ENCODE measurements at places on chromosomes 5 and 9.

- no peak for DNase-seq
These were observed 321.2 kb downstream of the CDH12 start for GRCh38 chr5:22531986-22532385.

GRCh38 chr5:65066387-65067146 lies 297.8 kb downstream of the CWC27 start:
- DNase-seq = no peak

DNA sequence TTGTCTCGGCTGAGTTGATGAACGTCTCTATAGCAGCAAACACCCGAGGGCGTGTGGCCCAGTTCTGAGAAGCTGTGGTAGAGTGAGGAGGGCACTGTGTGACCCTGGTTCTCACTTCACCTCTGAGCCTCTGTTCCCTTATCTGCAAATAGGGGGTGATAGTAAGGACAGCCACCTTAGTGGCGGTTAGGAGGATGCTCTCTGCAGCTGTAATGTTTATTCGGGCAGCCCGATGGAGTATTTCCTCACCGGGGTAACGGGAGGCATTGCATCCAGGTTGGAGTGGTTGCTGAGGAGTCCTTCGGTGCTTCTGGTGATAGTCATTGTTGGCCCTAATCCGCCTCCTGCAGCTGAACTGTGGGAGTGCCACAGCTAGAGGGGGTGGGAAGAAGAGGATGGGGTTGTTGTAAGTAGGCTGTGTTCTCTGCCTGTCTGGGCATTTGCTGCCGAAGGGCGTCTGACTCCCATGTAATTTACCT lies 13.9 kb downstream of the PRRC2B start:
- DNase-seq = no peak

DNA sequence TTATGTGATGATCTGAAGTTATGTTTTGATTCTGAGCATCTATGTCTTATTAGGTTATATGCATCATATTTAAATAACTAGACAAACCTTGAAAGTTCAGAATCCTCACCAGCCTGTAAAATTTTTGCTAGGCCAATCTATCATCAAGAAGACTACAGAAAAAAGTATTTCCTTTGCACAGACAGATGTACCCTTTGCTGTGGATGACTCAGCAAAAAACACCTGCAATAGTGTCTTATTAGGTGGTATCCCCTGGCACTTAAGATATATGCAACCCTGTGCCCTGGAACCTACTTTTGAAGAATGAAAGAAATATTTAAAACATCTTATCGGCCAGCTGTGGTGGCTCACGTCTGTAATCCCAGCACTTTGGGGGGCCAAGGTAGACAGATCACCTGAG lies 130.6 kb downstream of the SLF1 start:
- DNase-seq = no peak

DNA sequence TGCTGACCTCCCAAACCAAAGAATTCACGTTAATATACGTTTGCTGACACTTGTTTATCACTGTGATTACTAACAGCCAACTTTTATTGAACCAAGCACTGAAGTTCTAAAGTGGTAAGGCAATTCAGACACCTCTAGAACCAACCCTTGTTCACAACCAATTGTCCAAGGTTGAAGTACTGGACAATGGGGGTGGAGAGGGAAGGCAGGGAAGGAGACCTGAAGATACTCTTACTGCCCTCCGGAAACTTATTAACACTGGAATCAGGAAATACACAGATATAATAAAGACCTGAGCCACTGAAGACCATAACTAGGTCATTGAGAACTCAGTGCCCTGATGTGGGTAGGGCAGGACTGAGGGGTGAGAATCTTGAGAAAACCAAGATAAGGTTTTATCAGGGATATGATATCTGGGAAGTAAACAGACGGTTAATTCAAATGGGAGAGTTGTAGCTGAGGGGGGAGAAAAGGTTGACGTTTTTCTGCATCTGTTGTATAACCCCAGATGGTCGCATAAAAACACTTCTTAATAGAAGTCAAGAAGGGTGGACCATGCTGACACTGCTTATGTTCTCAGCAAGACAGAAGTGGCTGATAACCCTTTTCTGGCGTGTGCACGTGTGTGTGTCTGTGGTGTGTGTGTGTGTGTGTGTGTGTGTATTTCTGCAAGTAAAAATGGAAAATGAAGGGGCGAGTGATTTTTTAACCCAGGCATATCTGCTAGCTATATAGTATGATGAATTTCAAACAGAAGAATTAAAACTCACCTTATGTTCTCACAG lies 125.9 kb downstream of the LHFPL2 start:
- no peak for DNase-seq

DNA sequence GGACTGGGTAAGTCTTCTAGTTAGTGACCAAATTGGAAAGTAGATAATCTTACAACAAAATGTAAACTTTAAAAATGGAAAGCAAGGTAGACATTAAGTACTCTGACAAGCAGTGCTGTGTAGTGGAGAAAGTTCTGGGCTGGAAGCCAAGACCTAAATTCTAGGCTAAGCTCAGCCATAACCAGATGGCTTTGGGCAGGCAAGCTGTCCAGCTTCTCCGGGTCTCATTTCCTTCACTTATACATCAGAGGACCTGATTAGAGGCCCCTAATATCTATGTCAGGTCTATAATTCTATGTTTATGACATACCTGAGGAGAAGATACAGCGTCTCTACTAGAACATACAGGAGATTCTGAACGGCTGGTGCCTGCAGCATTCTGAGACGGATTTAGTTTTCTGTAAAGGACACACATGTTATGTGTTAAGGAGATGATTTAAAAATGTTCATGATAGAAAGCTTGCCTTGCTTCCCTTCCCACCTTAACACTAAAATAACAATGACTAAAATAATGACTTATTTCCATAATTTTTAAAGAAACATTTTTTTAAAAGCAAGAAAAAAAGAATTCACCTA lies 61.2 kb downstream of the ELL2 start:
- peak; percentile 61 for DNase-seq

GRCh38 chr9:93001031-93001430 lies 53.7 kb downstream of the FGD3 start:
- no peak for DNase-seq

- no peak for DNase-seq
These were observed 70.0 kb downstream of the NLN start for GRCh38 chr5:65791712-65792673.

DNA sequence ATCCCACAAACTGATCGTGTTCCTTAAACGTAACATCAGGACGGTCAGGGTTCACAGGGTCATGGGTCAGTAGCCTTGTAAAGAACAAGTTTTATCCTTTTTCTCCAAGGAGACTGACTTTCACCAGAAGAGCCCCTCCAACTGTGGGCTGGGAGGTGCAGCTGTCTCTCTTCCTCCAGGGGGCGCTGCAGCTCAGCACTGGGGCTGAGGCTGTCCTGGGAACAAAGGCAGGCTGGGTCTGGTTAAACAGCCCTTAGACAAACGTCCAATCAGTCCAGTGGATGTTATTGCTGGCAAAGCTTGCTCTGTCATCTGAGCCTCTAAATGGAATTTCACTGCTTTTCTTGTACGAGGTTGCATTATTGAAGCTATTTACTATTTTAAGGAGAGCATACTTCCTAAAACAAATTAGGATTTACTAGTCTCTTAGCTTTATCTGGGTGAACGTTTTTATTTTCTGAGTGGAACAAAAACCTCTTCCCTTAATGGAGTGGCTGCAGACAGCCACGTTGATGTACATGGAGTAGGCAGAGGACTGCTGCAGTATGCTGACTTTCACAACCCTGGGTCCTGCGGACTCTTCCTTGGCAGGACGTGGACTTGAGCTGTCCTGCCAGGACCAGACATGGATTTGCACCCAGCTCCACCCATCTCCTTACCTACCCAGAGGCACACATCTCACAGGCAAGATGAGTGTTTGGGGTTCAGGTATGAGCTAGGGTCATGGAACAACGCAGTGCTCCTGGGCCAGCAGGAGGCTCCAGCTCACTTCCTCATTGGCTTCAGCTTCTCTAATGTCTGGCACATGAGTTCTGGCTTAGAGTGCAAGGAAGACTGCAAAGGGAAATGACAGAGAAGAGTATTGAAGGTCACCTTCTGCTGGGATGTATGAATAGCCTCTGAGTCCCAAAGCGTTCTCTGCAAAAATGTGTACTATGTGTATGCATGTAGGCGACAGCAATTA lies 7.8 kb downstream of the EXOSC2 start:
- DNase-seq = peak; percentile 77

- DNase-seq = no peak
These were observed 40.2 kb downstream of the SLC1A3 start for GRCh38 chr5:36646507-36647023.

DNA sequence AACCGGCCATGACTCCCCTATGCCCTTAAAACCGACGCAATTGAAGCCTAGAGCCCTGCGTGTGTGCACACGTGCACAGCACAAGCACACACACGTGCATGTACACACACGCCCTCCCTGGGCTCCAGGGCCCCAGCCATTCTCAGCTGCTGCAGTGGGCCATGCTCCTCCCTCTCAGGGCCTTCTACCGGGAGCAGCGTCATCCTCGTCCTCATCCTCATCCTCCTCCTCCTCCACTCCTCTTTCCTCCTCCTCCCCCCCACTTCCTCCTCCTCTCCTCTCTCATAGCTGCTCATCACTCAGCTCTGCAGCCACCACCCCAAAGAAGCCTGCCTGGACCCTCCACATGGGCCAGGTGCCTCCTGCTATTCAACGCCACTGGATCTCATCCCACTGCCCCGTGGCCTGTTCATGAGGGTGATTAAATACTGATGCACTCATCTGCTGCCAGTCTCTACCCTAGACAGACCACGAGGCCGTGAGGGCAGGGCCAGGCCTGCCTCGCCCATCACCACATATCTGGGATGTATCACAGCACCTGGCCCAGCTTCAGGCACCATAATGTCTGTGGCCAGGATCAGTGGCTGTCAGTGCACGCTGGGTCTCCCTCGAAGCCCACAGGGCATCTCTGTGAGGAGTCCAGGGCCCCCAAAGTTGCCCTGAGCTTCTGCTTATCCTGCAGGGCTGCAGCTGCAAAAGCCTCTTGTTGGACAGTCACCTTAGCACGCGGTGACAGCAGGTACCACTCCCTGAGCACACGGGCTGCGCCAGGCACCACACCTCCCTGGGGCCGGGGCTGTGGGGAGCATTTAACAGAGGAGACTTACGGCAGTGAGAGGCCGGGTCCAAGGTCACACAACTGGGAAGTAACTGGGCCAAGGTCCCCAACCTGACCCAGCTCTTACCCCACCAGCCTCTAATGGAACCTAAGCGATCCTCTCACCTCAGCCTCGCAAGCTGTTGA lies 9.8 kb downstream of the FAM78A start:
- DNase-seq = no peak
